Esophagus mucosa (tissue), 1 donor: ENCODE measurements at places on chromosomes 1 and 21. TPM values are rescaled to one million over a fixed set of nuclear protein-coding genes. Genes with fewer than 3 reads are reported as not detected.

DNA sequence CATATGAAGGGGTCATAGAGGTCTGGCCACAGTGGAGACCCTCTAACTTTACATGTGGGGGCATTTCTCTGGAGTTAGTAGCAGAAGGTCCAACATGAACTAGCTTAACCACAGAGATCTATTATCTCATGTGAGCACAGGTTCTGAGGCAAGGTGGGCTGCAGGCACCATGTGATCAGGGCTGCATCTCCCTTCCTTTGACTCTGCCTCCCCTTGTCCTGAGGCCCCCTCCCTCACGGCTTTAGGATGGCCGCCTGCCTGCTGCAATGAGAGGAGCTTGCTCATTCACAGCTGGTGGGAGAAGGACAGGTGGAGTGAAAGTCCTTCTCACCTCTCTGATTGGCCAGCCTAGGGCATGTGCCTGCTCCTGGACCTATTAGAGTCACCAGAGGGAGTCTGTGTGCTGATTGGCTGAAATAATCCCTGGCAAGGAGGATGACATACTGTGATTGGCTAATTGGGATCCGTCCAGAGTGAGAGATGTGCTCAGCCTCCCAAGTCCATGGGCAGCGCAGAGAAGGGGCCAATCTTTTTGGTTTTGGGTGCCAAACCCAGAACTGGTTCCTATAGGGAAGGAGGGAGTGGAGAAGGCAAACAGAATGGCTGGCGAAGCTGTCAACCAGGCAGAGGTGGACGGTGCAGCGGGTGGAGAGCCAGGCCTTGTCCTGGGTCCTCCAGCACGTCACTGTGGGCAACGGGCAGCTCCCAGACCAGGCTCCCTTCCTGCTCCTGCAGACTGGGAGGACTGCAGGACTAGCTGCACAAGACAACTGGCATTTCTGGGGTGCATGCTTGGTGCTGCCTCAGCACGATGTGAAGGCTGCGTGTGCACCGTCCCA lies 39.4 kb upstream of the C1orf174 start:
- no peak for ATAC-seq

- ATAC-seq, result no peak
Observed at GRCh38 chr1:180366371-180367068, 135.9 kb downstream of the ACBD6 start.

DNA sequence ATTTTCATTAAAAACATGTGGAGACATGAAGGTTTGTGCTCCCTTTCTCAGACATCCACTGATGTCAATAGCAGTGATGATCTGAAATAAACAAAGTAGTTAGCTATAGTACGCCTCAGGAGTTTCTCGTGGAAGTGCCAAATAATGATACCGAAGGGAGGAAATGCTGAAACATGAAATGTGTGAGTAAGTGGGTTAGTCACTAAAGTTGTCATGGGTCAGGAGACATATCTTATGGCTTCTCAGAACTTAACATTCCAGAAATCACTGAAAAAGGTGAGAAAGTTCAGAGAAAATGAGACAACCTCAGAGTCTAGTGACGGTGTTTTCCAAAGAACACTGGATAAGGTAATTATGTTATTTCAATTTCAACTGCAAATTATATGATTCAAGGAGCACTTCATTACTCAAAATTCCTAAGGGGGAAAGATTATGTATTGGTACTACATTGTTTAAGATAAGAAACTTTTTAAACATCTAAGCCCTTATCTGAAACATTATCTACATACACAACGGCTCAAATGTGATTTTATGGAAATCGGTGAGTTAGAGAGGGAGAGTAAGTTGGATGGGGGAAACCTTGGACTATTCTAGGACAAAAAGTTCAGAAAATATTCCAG lies 20.6 kb downstream of the NIBAN1 start:
- peak; percentile 78 for ATAC-seq

HPCA gene
- not detected for total RNA-seq

LIPI gene
- total RNA-seq, result not detected

DNA sequence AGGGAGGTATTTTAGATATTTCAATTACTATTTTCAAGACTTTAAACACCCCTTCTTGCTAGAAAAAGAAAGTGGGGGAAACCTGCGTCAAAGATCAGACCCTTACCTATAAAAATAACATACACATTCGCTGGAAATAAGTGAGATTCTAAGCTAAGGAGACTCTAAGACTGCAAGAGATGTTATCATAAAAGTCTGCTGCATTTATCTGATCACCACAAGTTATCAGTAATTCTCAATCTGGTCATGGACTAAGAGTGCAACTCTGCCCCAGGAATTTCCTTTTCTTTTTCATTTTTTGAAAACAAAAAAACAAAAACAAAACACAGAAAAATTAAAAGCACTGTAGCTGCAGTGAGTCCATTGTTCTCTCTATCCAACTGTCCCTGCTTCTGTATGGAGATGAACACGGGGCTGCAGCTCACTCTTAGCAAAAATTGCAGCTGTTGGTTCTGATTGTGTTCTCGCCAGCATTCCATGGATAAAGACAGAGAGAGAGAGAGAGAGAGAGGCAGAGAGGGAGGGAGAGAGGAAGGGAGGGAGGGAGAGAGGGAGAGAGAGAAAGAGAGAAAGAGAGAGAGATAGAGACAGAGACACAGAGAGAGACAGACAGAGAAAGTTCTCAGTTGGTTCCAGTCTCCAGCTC lies 14.1 kb downstream of the XKR8 start:
- no peak for ATAC-seq

SLFNL1 gene
- total RNA-seq, result 0.08 TPM

DNA sequence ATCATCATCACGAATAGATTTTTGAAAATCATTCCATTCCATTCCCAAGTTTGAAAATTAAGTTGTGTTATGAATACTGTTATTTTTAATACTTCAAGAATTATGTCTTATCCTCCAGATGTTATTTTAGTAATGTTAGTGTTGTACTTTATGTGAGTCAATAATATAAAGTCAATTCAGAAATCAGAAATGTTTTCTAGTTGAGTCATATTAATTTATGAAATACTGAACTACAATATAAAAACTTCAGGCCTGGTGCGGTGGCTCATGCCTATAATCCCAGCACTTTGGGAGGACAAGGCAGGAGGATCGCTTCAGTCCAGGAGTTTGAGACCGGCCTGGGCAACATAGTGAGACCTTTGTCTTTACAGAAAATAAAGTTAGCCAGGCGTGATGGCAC lies 38.4 kb upstream of the GPR25 start:
- no peak for ATAC-seq

GRCh38 chr1:209080170-209080781 lies 503.2 kb upstream of the CAMK1G start:
- no peak for ATAC-seq

GRCh38 chr1:172895761-172896160 lies 155.0 kb downstream of the TNFSF18 start:
- ATAC-seq, result peak; percentile 71

GOLT1A gene
- total RNA-seq, result not detected

GPR37L1 gene
- total RNA-seq, result 0.12 TPM

ROR1 gene
- 4.4 TPM for total RNA-seq
